Cerebellar cortex (tissue), 1 donor: ENCODE measurements at places on chromosomes 6 and 20.
A peak's percentile ranks its signal among the peaks of the same experiment; 100 is the strongest.

DNA sequence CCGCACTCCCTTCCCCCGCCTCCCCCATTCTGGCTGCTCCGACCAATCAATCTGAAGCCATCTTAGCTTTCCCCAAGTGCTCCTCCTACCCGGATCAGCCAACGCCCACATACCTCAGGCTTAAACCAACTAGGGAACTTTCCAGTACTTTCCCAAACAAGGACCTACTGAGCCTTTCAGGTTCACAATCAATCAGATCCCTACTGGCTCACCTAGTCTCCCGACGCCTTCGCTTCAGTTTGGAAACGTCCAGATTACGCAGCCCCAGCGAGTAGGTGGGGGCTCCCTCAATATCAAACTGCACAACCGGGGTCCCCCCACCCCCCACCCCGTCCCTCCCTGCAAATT lies 432 bp downstream of the HSPA1L start:
- DNase-seq: peak; percentile 97

DNA sequence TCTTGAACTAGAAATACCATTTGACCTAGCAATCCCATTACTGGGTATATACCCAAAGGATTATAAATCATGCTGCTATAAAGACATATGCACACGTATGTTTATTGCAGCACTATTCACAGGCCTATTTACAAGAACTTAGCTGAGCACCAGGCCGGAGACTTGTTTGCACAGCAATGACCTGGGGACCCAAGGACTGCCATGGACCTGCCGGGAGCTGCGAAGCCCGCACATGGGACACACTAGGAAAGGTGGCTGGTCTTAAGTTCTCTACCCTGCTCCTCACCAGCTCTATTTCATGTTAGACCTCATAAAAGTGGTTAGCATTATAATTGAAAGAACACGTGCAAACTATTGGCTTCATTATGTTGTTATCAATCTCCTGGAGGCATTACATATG lies 70.4 kb upstream of the CST7 start:
- DNase-seq: no peak

DNA sequence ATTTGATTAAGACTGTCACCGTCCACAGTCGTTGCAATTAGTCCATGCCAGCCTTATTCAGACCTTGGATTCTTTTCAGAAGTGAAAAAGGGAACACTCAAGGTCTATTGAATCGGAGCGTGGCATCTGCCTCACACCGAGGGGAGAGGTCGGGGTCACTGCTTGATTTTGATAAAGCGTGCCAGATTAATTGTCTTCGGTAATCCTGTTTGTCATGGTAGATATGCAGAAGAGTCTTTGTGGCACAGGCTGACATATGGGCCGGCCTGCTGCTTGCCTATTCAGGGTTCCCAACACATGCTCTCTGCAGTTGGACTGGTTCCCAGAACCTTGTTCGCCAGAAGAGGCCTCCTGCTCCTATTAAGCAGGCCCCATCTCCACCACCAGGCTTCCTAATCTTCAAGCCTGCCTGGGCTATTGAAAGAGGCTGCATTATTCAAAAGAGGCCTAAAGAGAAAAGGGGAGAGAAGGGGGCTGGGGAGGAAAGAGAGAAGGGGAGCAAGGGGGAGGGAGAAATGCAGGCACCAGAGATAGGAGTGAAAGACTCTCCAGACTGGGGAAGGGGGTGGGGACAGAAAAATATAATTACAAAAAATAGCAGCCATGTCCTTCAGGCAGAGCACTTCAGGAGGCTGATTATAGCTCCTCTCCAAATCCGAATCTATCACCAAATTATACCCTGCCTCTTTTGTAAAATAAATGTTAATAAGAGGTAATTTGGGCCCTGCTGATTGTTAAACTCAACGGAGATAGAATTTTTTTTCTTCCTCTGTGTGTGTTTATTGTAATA lies 611.3 kb downstream of the HDGFL1 start:
- peak; percentile 99 for DNase-seq

- no peak for DNase-seq
Measured at GRCh38 chr6:148890096-148890495, 143.3 kb downstream of the UST start.

GRCh38 chr6:39378175-39378959 lies 55.9 kb upstream of the KCNK16 start:
- DNase-seq: no peak
